Naive thymus-derived CD4-positive, alpha-beta T cell (primary cell): ENCODE measurements at places on chromosomes 16 and 17. TPM values are rescaled to one million over a fixed set of nuclear protein-coding genes. Genes with fewer than 3 reads are reported as not detected.

RFNG gene
- 41.0 TPM for total RNA-seq

NKIRAS2 gene
- 19.7 TPM for total RNA-seq

TEX19 gene
- total RNA-seq, result not detected

CRAMP1 gene
- 31.3 TPM for total RNA-seq

SPATA32 gene
- 0.12 and 0.31 TPM in 2 replicates for total RNA-seq

SPHK1 gene
- total RNA-seq, result 1.8 and 1.9 TPM in 2 replicates

NSF gene
- total RNA-seq, result 36.1 TPM

YPEL3 gene
- total RNA-seq, result 250 TPM

KRT25 gene
- not detected for total RNA-seq

FBXW10 gene
- total RNA-seq, result 0.07 and 0.18 TPM in 2 replicates

KRTAP4-3 gene
- total RNA-seq, result not detected in 2 replicates

PIK3R5 gene
- total RNA-seq, result 73.8 and 76.2 TPM in 2 replicates

SULT1A1 gene
- total RNA-seq, result 19.6 TPM

TMEM88 gene
- total RNA-seq, result 30.2 TPM

FOXO3B gene
- total RNA-seq, result 4.5 TPM

NXPH3 gene
- total RNA-seq, result not detected

ESRP2 gene
- not detected for total RNA-seq

SYCE1L gene
- 4.9 TPM for total RNA-seq

SLC16A11 gene
- 0.88 TPM for total RNA-seq

NEURL4 gene
- 80.9 TPM for total RNA-seq

COG8 gene
- total RNA-seq, result 37.4 and 38.2 TPM in 2 replicates

EVI2A gene
- total RNA-seq, result 52.5 and 54.9 TPM in 2 replicates

KRTAP9-2 gene
- total RNA-seq, result not detected

GPR139 gene
- not detected for total RNA-seq

KCNH4 gene
- 0.24 and 0.31 TPM in 2 replicates for total RNA-seq

CCDC40 gene
- total RNA-seq, result 0.43 TPM

GINS2 gene
- 37.5 and 43.6 TPM in 2 replicates for total RNA-seq
